Activated CD4-positive, alpha-beta T cell treated with anti-CD3 and anti-CD28 coated beads for 36 hours (primary cell): ENCODE measurements at places on chromosomes 2 and 18.
A peak's percentile ranks its signal among the peaks of the same experiment; 100 is the strongest.

DNA sequence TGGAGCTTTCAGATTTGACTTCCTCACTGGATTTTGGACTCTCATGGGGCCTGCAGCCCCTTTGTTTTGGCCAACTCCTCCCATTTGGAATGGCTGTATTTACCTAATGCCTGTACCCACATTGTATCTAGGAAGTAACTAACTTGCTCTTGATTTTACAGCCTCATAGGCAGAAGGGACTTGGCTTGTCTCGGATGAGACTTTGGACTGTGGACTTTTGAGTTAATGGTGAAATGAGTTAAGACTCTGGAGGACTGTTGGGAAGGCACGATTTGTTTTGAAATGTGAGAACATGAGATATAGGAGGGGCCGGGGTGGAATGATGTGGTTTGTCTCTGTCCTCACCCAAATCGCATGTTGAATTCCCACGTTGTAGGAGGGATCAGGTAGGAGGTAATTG, 233.4 kb upstream of the GALNT5 start:
- no peak for DNase-seq

DNA sequence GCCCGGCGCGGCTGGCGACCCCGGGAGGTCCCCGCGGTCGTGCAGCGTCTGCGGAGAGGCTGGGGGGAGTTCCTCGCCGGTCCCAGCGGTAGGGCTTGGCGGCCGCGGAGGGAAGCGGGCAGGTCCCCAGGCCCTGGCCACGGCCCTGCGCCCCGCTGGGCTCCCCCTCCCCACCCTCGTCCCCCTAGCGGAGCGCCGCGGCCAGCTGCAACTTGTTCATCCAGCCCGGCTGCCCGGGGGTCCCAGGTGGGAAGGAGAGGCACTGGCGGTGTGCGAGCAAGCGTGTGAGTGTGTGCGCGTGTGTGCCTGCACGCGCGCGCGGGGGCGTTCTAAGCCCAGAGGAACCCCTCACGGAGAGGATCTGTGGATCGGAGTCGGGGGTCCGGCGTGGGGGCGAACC, 1.3 kb downstream of the PTPRM start:
- DNase-seq, result peak; percentile 14

GRCh38 chr18:48914581-48915251, 36.0 kb downstream of the SMAD7 start:
- DNase-seq, result no peak

DNA sequence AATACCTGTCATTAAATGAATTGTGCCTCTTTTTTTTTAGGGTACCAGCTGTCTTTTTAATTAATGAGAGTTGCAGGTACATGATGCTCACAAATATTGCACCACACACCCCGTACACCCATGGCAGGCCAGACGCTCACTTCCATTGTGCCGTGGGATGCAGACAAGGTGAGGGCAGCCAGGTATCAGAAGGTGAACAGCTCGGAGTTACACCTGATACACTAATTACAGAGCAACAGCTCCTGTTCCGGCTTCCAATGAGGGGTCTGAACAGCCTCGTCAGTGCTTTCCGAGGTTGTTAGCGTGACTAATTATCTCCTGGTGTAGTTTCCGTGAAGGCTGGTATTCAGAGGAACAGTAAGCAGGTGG, 442.8 kb downstream of the ZNF516 start:
- no peak for DNase-seq

- no peak for DNase-seq
Observed at GRCh38 chr2:68295516-68295915, 24.2 kb downstream of the CNRIP1 start.

DNA sequence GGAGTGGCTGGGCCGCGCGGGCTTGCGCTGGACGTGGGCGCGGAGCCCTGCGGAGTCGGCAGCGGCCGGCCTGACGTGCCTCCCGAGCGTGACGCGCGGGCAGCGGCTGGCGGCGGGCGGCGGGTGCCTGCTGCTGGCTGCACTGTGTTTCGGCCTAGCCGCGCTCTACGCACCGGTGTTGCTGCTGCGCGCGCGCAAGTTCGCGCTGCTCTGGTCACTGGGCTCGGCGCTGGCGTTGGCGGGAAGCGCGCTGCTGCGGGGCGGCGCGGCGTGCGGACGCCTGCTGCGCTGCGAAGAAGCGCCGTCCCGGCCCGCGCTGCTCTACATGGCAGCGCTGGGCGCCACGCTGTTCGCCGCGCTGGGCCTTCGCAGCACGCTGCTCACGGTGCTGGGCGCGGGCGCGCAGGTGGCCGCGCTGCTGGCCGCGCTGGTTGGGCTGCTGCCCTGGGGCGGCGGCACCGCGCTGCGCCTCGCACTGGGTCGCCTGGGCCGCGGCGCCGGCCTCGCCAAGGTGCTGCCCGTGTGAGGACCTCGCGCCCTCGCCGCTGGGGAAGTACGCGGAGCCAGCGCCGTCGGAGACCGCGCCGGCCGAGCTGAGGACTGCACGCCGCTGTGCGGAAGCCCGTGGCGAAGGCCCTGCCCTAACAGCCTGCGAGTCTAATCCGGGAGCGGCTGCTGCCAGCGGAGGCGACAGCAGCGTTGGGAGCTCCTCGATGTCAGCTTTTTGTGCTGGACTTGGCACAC, 526 bp downstream of the SFT2D3 start:
- DNase-seq, result peak; percentile 90

DNA sequence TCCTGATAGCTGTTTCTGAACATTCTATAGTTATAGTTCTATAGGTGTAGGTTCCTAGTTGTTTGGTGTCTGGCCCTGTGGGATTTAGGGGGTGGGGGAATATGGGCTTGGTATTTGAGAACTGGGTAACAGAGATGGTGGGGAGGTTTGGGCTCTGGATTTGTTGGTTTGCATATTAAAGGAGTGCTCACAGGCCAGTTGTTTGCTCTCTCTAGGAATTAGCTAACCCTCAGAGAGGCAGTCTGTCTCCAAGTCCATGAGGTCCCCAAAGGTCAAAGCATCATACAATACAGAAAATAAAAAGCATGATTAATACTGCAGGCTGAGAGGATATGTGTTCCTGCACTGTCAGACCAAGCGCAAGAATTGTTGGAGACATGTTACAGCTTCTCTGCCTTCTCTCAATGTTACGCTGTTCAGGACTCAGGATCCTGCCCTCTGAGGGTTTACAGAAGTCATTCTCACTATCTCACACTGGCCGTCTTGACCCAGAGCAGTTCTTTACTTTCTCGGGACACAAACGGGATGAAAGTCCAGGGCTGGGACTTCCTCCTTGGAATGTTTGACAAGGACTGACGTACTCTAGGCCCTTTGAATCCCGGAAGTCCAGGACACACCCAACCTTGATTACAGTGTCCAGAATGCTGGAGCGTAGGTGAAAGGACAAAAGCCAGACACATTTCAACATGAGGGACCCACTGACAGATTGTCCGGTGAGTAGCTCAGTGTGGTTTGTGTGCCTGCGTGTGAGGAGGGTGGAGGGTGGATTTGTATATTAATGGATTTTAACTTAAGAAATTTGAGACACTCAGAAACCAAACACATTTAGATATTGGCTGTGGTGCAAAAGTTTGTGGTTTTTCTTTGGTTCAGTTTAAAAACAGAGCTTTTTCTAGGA, at the start of gene NOSTRIN:
Gene NOSTRIN, plus strand, starts transcription at position 677 of the 898 bp plus-strand sequence. Its CDS starts 10 bp downstream, at position 687.
- DNase-seq, result no peak

GRCh38 chr2:162070228-162070936, 3.6 kb downstream of the DPP4 start:
- DNase-seq, result no peak

DNA sequence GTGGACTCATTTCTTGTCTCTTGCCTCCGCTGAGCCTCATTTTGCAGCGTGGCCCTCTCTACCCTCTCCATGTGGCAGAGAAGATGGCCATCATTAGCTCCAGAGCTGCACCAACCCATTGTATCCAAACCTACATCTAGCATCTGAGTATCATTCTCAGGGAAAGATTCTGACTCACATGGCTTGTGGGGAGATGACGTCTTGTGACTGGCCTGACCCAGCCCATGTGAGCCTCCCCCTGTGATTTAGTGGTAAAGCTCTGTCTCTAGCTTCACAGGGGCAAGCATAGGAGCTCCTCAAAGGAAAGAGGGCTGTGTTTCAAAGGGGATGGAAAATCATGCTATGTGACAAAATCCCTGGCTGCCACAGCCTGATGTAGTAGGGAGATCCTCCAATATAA, 87.4 kb upstream of the RBMS1 start:
- no peak for DNase-seq

GRCh38 chr18:45838302-45839070, 13.0 kb downstream of the SIGLEC15 start:
- DNase-seq, result peak; percentile 29

DNA sequence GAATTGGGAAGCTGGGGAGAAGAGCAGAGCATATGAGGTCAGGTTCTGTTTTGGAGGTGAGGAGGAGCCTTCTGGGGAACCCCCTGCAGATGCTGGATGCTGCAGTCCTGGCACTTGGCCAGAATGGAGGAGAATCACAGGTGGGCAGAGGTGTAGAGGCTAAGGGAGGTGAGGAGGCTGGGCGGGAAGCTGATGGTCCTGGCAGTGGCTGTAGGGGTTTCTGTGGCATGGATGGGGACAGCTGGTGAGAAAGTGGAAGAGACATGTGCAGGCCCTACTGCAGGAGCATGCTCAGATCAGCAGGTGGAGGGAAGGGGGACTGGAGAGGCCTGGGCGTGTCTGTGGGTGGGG, 101.3 kb downstream of the DYSF start:
- no peak for DNase-seq

DNA sequence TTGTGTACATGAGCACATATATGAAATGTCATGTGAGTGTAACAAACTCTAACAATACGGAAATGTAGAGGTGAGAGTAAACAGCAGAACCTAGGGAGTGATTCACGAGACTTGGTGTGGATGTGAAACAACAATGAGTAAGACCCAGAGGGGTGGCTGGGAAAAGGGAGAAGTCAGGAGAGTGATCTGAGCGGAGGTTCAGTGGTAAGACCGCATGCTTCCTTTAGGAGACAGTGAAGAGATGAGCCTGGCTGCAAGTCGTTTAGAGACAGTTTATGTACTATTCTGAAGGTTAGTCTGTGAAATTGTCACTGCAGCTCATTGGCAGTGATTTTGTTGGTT, 150.6 kb downstream of the PRPF40A start:
- DNase-seq, result no peak

GRCh38 chr2:61922714-61923113, 17.2 kb downstream of the COMMD1 start:
- DNase-seq, result no peak

GRCh38 chr2:169670215-169670651, 24.0 kb downstream of the CFAP210 start:
- DNase-seq, result no peak

GRCh38 chr18:69795791-69796190, 151.9 kb downstream of the CD226 start:
- DNase-seq, result no peak

DNA sequence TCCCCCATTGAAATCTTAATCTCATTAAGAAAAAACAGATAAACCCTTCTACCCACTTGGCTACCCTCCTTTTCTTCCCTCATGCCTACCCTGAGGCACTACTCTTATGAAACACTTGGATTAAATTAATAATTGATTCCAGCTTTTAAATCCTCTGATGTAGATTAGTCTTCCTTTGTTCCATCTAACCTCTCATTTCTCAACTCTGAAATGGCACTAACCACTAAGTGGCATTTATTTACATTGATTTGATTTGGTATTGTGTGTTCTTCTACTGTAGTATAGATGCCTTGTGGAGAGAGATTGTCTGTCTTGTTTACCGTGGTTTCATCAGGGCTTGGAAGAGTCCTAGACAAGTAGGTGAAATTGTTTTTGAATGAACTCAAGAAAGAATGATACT, 26.7 kb downstream of the ITGA4 start:
- no peak for DNase-seq

- DNase-seq, result no peak
Observed at GRCh38 chr18:32542221-32542798, 71.6 kb upstream of the GAREM1 start.

DNA sequence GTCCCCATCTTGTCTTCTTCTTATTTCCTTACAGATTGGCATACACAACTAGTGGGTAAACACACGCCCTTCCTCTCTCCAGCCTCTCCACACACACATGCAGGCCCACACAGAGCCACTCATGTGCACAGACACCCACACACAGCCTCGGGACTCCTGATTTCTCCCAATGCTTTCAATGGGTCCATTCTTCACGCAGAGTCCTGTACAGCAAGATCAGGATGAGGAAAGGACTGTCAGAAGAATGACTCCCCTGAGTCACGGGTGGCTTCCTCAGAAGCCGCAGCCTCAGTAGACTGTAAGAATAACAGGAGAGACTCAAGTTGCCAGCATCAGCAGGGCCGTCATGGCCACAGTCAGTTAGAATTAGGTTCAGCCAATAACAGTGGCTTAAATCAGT, 109.1 kb upstream of the GLI2 start:
- no peak for DNase-seq

GRCh38 chr2:110906613-110907298, 174.4 kb downstream of the ACOXL start:
- no peak for DNase-seq

GRCh38 chr2:23380562-23381065, 4.4 kb upstream of the KLHL29 start:
- DNase-seq, result peak; percentile 76

DNA sequence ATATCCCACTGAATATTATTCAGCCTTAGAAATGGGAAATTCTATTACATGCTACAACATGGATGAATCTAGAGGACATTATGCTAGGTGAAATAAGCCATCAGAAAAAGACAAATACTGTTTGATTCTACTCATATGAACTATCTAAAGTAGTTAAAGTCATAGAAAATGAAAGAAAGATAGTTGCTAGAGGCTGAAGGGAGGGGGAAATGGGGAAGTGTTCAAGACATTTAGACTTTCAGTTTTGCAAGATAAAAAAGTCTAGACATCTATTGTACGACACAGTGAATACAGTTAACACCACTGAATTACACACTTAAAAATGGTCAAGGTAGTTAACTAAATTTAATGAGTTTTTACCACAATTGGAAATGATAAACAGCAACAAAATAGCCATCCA, 835.9 kb upstream of the CHAC2 start:
- no peak for DNase-seq

- peak; percentile 21 for DNase-seq
Observed at GRCh38 chr2:32865399-32866068, 81.2 kb upstream of the LTBP1 start.

GRCh38 chr2:119435081-119435952, 3.7 kb downstream of the TMEM37 start:
- no peak for DNase-seq

DNA sequence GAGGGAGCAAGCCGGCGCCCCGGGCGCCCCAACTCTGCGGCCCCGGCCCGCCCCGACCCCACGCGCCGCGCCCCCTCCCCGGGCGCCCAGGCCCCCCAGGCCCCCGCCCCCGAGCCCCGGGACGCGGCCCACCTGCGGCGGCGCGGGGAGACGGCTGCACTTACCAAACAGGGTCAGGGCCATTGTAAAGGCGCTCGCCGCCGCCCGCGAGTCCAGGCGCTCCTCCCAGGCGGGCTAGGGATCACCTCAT, 526 bp downstream of the CHN1 start:
- no peak for DNase-seq

DNA sequence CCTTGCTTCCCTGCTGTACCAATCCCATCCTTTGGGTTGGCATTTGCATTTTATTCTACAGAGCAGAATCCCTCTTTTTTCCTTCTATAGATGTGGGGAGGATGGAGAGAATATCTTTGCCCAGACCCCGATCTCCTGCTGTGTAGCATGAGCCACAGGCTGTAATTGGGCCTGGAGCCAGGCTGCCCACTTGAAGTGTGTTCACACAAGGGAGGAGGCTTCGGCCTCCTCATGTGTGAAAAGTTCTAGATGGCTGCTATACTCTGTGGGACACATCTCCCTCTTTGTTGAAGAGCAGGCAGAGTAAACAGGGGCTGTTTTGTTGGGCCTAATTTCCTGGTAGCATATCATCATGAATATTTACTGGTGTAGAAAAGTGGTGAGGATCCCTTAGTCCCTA, 126.3 kb downstream of the XRCC5 start:
- DNase-seq, result no peak

GRCh38 chr18:9328776-9329175, 5.8 kb upstream of the TWSG1 start:
- no peak for DNase-seq
